ENCODE measurements at places on chromosomes 7 and 10.

DNA sequence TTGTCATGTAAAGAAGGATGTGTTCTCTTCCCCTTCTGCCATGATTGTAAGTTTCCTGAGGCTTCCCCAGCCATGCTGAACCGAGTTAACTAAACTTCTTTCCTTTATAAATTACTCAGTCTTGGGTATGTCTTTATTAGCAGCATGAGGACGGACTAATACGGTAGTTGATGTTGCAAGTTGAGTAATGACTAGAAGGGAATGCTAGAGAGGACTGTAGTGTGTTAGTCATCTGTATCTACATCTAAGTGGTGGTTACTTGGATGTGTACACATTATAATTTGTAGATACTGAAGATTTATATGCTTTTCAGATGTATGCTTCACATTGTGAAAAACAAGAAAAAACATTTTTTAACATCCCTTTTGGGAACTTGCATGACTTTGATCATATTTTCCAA, 244.6 kb downstream of the POLR1F start:
- DNase-seq, result no peak

- DNase-seq, result no peak
Measured at GRCh38 chr10:7667262-7668141, 736 bp upstream of the ITIH5 start.

DNA sequence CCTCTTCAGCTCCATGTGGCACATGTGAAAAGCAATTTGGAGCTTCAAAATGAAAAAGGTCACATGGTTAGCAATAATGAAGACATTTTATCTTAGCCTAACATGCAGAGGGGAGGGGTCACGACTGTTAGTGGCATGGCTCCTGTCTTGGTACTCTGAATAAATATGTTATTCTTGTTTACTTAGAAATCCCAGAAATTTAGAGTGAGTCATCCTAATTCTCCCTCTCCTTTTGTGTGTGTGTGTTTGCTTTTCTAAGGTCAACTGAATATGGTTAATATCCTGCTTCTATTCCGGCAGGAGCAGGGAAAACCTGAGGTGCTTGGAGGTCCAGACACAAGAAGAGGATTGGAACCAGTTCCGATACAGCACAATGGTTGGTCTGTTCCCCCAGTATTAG, 17.6 kb downstream of the BCCIP start:
- no peak for DNase-seq

DNA sequence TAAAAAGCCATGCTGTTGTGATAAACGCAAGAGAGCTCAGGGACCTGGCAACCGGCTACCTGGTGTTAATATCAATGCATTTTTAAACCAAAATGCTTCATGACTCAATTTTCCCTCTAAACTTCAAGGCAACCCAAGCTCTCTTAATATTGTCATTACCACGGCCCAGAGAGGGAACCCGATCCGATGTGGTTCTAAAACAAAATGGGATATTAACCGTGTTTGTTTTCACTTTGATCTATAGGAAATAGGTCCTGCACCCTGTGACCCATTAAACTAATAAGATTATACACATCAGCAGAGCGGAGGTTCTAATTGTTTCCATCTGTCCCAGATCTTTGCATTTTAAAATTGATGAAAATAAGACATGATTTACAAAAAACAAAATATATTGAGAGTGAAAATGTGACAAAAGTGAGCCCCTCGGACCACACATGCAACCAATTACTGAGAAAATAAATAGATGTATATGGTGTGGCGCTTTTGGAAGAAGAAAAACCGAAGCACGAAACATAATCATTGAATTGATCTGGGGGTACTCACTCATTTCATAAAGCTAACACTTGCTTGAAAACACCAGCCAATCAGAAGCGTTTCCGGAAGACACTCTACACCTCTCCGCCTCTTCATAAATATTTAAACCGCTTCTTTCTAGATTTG, 290.3 kb upstream of the NFE2L3 start:
- DNase-seq, result no peak

- no peak for DNase-seq
Measured at GRCh38 chr10:16828701-16829175, 11.5 kb upstream of the RSU1 start.

DNA sequence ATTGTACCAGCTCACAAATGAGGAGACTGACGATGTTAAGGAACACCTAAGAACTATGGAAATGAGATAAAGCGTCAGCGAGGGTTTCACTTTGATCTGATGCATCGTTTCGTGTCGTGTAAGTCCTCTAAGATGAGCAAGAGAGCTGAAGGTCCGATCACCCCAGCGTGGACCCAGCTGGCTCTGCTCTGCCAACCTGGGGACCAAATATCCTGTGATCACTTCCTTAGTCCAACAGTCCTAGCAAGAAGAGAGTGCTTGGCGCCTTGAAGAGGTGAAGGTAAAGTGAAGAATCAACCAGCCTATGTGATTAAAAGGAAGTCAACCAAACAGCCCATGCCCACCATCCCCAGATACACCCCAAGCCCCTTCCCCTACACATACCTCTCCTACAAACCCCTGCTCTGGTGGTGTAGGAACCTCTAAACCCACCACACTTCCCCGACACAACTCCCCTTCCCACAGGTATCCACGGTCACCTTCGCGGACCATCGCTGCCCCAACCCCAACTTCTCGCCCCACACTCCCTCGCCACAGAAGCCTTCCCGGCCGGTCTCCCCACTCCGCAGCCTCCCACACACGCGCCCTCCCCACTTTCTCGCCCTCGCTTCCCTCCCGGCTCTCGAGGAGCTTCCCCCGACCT, 722 bp downstream of the UPF2 start:
- no peak for DNase-seq

GRCh38 chr10:84991301-84991700, 662.9 kb downstream of the CCSER2 start:
- DNase-seq, result no peak

- DNase-seq, result no peak
Measured at GRCh38 chr10:34746094-34746493, 69.0 kb downstream of the PARD3 start.

DNA sequence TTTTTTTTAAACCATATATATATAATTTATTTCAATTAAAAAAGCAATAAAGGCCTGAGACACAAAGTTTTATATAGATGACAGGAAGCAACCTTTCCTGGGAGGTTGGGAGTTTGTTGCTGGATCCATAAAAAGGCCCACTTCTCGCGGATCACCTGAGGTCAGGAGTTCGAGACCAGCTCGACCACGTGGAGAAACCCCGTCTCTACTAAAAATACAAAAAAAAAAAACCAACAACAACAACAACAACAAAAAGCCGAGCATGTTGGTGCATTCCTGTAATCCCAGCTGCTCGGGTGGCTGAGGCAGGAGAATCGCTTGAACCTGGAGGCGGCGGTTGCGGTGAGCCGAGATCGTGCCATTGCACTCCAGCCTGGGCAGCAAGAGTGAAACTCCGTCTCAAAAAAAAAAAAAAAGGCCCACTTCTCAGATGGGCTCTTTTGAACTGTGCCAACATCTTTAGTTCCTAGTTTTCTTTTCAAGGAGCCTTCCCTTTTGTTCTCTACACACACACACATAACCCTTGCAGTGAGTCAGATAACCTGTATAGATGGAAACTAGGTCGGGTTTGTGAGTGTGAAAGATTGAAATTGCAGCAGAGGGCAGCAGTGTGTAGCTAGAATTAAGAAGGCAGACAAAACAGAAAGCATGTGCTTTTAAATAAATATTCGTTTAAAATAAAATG, 1.2 kb upstream of the SMNDC1 start:
- DNase-seq, result peak; percentile 3

Measured in stimulated activated CD8-positive, alpha-beta memory T cell treated with anti-CD3 and anti-CD28 coated beads, Interleukin-2, amount 100 ng/mL, for 1 hour (primary cell).